ENCODE measurements at places on chromosomes 2 and 18.

GRCh38 chr2:170509452-170510193, 205.5 kb upstream of the SP5 start:
- DNase-seq, result no peak

DNA sequence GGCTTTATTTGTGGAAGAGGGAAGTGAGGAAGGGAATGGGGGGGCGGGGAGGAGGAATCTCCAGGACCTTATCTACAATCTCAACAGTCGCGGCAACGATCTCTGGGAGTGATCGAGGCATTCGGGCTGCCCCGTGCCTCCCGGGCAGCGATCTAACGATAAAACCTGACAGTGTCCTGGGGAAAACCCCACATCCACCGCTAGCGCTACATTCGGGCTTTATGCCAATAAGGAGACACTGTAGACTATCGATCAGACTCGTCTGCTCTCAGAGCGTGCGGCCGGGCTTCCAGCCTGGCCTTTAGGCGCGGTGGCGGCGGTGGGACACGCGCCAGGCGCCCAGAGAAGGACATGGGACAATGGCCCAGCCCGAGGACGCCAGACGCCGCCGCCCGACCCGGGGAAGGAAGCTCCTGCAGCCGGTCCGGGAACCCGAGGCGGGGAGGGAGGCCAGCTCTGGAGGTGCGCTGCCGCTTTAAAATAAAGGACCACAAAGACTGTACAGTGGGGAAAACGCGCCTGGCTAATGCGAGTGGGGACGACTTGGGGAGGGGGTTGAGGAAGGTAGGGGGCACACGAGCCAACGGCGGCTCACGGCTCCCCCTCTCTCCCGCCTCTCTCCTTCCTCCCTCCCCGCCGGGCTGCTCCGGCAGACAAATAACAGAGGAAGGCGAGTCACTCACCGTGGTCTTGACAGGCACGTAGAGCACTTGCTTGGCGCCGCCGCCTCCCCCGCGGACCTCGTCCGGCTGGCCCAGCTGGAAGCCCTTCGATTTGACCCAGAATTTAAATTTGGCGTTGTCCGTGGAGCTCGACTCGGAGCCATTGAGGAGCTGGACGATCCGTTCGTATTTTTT, 2.2 kb downstream of the NOL4 start:
- peak; percentile 39 for DNase-seq

DNA sequence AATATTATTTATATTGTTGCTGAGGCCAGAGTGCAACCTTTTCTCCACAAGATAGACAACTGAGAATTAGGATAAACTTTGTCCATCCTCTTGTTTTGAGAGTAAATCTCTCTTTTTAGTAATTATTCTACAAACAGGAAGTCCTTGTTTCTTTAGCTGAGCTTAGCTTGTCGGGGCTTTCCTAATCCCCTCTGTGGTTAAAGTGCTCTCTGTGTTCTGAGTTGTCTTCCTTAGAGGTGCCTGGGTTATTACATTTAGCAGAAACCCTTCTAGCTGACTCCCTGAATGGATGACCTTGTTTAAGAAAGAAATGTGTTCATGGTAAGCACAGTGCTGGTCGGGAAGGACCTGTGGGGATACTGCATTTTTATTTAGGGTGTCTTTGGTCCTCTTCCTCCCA, 12.7 kb downstream of the USP39 start:
- no peak for DNase-seq

GRCh38 chr2:105252271-105252670, 10.7 kb downstream of the GPR45 start:
- no peak for DNase-seq

DNA sequence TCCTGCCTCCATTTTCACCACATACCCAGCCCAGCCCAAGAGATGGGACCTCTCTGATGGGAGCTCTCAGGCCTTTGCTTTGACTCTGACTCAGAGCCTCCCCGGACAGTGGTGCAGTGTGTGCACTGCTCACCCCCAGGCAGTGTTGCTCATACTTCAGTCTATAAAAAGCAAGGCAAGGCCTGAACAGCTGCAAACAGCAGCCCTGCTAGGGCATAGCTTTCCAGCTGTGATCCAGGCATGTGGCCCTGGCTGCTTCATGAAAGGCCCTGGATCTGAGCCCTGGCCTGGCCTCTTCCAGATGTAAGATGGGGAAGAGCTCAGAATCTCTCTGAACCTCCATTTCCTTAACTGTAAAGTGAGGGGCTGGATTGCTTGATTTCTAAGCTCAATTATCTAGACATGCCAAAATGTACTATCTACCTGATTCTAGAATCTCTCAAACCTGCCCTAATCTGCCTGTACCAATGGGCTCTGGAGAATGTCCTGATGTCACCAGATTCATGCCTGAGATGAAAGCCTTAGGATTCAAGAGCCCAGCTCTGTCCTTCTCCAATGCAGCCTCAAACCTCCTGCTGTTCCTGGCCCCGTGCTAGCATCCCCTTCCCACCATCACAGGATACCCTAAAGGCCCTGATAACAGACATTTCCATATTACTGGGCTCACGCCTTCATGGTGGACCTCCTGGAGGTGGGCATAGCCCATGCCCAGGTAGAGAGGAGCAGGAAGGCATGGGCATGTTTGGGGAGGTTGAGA, 206.9 kb downstream of the ARL4C start:
- DNase-seq, result no peak

GRCh38 chr2:101912545-101912944, 79.2 kb upstream of the IL1R2 start:
- no peak for DNase-seq

- no peak for DNase-seq
Measured at GRCh38 chr18:9741793-9742523, 33.9 kb downstream of the RAB31 start.

All from posterior cingulate gyrus (tissue), 11 donors.